ENCODE measurements at places on chromosomes 6 and 20. TPM values are rescaled to one million over a fixed set of nuclear protein-coding genes. Genes with fewer than 3 reads are reported as not detected.

- no peak for DNase-seq
These were observed 36.3 kb downstream of the ROS1 start for GRCh38 chr6:117389227-117390057.

SLC52A3 gene
- total RNA-seq: not detected

DNA sequence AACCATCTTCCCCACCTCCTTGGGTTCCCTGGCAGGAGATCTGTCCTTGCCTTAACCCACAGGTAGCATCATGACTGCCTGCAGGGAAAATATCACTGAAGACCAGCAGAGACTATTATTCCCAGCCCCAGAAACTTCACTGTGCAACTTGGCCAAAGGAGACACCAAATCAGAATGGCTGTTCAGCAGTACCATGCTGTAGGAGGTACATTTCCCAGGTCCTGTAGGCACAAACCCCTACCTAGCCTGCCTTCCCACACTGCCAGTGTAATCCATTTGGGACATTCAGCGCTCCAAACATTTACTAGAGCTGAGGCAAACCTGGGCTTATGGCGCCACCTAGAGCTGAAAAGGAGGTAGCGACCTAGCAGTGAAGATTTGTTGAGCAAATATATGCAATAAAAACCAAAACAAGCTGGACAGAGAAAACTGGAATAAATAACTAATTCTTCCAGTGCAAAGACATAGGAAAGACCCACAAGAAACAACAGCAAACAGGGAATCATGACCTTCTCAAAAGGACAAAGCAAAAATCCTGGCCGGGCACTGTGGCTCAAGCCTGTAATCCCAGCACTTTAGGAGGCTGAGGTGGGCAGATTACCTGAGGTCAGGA, 60.3 kb downstream of the VTA1 start:
- peak; percentile 49 for DNase-seq

TRIM31 gene
- not detected for total RNA-seq

RRAGD gene
- total RNA-seq: 15.8 TPM

DNA sequence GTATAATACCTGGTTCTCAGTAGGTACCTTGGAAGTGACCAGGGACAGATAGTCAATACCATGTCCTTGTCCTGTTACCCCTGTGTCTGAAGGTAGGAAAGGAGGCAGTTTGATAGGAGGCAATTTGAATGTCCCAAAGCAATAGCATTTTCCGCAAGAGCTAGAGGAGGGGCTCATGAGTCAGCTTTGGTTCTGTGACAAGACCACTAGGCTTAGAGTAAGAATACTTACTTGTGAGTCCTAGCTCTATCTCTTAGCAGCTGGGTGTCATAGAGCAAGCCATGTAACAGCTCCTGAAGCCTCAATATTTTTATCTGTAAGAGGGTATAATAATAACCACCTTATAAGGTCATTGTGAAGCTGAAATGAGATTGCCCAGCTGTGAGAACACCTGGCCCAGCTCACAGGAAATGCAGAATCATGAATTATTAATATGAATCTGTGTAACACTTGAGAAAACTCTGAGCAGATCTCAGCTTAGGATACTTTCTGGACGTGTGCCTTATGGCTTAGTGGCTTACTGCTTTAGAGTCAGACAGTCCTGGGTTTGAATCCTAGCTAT, 58.6 kb downstream of the DAAM2 start:
- no peak for DNase-seq

RIN2 gene
- total RNA-seq: not detected

ARG1 gene
- not detected for total RNA-seq

GRCh38 chr6:116531675-116532570, 13.6 kb downstream of the TRAPPC3L start:
- peak; percentile 64 for DNase-seq

GRCh38 chr6:126721581-126722160, 381.8 kb downstream of the CENPW start:
- no peak for DNase-seq

FRK gene
- 0.02 TPM for total RNA-seq

Data from activated CD4-positive, alpha-beta memory T cell treated with anti-CD3 and anti-CD28 coated beads for 36 hours (primary cell).